ENCODE measurements at places on chromosomes 11 and 22.

GRCh38 chr11:133524488-133524887 lies 7.8 kb downstream of the OPCML start:
- no peak for DNase-seq

DNA sequence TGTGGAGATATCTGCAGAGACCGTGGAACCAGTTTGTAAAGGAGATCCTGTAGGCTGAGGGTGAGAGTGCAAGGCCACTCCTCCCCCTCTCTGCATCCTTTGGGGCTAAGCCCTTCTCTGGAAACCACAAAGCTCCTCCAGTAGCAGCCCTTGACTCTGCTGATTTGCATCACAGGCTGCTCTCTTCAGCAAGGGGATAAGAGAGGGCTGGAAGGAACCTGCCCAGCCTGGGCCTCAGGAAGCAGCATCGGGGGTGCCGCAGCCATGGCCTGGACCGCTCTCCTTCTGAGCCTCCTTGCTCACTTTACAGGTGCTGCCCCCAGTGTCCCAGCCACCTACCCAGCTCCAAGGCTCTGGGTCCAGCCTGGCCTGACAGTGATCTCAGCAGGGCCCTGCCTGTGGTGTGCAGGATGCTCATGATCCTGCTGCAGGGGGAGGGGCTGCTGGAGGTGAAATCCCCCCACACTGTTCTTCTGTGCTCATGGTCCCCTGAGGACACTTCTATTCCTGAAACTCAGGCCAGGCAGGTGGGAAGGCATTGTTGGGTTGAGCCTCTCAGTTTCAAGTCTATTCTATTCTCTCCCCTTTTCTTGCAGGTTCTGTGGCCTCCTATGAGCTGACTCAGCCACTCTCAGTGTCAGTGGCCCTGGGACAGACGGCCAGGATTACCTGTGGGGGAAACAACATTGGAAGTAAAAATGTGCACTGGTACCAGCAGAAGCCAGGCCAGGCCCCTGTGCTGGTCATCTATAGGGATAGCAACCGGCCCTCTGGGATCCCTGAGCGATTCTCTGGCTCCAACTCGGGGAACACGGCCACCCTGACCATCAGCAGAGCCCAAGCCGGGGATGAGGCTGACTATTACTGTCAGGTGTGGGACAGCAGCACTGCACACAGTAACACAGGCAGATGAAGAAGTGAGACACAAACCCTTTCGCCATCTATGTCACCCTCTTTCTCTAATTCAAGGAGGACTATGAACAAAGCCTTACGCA lies 68.5 kb upstream of the IGLL5 start:
- no peak for DNase-seq

DNA sequence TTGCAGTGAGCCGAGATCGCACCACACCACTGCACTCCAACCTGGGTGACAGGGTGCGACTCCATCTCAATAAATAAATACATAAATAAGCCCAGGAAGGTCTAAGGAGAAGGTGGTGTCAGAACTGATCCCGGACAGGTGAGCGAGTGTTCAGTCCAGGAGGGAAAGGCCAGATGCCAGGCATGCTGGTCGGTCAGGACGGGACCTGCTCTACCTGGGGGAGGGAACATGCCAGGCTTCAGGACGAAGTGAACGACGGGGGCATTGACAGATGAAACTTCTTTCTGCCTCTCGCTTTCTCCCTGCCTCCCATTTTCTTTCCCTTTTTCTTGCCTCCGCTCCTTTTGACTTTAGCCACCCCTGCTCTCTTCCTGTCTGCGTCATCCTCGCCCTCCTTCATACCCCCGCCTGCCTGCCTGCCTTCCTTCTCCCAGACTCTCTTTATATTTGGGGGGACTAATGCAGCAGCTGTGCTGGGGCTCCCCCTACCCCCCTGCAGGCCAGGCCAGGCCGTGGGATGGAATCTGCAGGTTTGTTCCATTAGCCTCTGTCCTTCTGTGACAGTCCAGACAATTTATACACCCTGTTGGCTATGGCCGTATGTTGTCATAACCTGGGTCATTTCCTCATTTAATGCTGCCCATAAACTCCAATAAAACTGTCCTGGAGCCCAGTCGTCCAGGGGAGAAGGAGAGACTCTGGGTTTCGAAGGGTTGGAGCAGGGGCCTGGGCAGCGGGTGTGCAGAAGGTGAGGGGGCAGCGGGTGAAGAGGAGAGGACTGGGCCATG lies 209.2 kb upstream of the TBCEL start:
- DNase-seq, result no peak

DNA sequence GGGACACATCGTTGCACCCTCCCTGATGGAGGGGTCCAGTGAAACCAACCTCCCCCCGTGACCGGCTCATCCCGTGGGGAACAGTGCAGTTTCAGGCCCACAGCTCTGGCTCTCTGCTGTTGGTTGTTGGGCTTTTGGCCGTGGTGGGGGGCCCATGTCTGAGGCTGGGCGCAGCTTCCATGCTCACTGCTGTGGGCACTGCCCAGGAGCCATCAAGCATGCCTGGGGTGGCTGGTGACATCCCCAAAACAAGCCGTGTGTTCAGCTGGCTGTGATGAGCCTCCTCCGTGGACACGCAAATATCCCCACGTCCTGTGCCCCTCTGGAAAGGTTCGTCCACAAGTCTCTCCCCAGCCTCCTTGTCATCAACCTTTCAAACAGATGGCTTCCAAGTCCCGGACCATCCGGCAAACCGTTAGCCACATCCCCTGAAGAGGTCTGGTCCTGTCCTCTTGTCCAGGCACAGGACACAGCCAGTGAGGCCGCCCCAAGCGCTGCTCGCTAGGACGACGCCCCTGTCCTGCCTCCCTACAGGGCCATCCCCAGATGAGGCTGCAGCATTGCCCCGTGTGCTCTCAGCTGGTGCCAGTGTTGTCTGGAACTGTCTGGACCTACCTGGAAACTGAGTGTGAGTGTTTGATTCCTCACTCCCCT lies 29.4 kb upstream of the BRSK2 start:
- DNase-seq, result no peak

- peak; percentile 82 for DNase-seq
These were observed at the start of gene B4GAT1 for GRCh38 chr11:66347425-66348276. B4GAT1 (minus strand) TSS chr11:66347629; CDS start chr11:66347545, 84 bp downstream.

DNA sequence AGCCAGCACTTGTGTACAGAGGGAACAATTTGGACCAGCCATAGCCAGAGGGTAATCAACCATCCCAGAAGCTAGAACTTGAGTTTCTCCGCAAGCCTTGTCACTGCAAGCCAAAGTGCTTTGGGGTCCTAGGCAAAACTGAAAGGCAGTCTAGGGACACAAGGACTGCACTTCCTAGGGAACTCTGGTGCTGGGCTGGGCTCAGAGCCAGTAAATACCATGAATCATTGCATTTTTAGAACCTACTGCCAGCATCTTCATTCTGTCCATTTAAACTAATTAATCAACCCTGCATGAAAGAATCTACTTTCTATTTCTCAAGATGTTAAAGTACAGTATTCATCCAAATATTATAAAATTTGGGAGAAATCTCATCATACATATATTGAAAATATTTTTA lies 20.0 kb downstream of the PATE3 start:
- no peak for DNase-seq

GRCh38 chr11:37105427-37105826 lies 507.4 kb upstream of the RAG2 start:
- DNase-seq, result no peak

DNA sequence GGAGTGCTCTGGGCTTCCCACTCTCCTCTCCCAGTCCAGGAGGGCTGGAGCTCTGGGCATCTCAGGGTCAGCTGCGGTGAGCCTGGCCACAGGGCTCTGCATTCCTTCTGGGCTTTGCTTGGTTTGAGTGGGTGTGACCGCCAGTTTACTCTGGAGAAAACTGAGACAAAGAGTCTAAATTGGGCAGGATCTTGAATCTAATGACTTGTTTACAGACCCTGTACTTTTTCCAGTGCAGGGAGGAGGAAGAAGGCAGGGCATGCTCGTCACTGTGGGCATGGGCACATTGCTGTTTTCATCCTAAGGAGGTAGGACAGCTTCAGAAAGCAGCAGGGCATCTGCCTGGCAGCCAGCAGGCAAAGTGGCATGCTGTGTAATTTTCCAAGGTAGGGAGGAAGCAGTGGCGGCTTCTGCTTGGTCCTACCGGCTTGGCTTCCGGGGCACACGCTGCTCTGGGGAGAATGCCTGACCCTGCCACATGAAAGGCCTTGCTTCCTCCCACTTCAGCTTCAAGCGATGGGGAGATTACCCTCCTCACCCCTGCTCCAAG lies 22.9 kb downstream of the FLI1 start:
- DNase-seq, result peak; percentile 72

- DNase-seq, result no peak
These were observed 99.8 kb downstream of the ARL14EP start for GRCh38 chr11:30422447-30423278.

- no peak for DNase-seq
These were observed 85.3 kb downstream of the C11orf87 start for GRCh38 chr11:109507331-109507730.
